Upper lobe of right lung (tissue), 1 donor: ENCODE measurements at places on chromosomes 5 and 9. TPM values are rescaled to one million over a fixed set of nuclear protein-coding genes. Genes with fewer than 3 reads are reported as not detected.
A peak's percentile ranks its signal among the peaks of the same experiment; 100 is the strongest.

Gene GPRIN1
- 1.4 TPM for total RNA-seq

Gene BTNL9
- total RNA-seq = 99.8 TPM

DNA sequence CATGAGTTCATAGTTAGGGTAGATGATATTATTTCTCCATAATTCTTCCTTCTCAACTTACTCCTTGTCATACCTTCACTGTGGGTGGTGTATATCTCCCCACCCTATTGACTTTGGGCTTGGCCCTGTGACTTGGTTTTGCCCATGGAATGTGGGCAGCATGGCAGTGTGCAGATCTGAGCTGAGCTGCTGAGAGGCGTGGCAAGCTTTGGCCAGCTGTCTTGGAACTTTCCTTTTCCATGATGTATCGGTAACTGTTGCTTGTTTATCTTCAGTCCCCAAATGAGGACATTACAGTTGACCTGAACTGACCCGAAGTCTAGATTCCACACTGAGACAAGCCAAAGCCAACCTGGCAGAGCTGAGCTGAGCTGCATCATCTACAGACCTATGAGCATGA is 70.4 kb downstream of the RALGPS1 start:
- no peak overlapping the region for H3K4me3 ChIP-seq
- no peak for DNase-seq
- H3K27me3 ChIP-seq = no peaks in the 10 kb centered on the region
- no peak overlapping the region for H3K27ac ChIP-seq

GRCh38 chr5:154898210-154898609 is 39.8 kb downstream of the CNOT8 start:
- peak overlapping the region; percentile 75 for H3K27ac ChIP-seq
- no peak for DNase-seq
- H3K36me3 ChIP-seq = peaks cover 83% of the 10 kb centered on the region
- H3K4me3 ChIP-seq = no peak overlapping the region

DNA sequence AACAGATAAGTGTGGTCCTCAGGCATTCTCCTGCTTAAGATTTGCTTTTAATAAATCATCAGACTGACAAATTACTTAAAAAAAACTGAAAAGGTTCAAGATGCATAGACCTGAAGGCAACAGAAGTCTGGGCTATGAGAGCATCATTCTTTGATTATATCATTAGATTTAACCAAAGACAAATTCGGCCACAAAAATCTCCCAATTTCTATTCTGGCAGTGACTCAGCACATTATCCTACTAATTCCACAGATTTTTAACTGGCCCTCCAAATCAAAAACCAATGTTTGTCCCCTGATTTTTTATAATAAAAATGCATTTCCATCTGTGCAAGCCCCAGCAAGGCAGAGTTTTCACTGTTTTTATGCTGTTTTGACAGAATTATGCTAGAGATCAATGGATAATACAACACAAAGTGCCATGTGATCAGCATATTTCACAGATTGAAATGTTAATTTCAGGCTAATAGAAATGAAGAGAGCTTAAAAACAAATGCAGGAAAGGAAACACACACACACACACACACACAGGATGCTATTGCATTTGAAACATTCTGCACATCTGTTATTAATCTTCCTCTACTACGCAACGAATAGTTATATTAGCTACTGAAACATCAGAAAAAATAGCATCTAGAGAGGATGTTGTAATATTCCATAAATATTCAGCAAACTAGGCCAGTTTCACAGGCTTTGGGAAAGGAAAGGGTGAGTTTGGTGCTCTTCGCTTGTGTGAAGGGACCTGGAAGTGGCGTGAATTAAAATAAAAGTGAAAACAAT is 177.6 kb upstream of the ST8SIA4 start:
- H3K4me3 ChIP-seq = no peak overlapping the region
- H3K27ac ChIP-seq = no peak overlapping the region
- H3K4me1 ChIP-seq = no peaks in the 10 kb centered on the region
- H3K27me3 ChIP-seq = no peaks in the 10 kb centered on the region

Gene DRD1
- total RNA-seq = 0.58 TPM

Gene ALDH1B1
- total RNA-seq = 13.7 TPM

DNA sequence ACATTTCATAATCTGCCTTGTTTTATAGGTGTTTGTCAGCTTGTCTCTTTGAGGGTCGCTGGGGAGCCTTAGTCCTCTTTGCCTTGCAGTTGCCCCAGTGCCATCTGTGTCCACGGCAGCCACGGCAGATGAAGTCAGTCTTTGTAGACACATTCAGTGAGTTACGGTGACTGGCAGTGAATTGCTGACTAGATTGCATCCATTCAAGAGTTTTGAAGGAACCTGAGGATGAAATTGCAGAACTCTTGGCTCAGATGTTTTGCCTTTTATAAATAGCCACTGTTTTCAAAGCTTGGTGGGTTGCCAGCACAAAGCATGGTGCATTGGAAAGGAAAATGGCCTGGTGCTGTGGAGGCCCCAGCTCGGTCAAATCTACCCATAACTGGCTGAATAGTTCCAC is 125.6 kb downstream of the TRIO start:
- H3K27ac ChIP-seq = no peak overlapping the region
- peaks cover 16% of the 10 kb centered on the region for H3K36me3 ChIP-seq
- no peak overlapping the region for H3K4me3 ChIP-seq
- no peaks in the 10 kb centered on the region for H3K27me3 ChIP-seq

Gene SNCAIP
- total RNA-seq = 4.0 TPM

GRCh38 chr5:127517110-127517479 is 345 bp upstream of the PRRC1 start:
- H3K4me3 ChIP-seq = peak overlapping the region; percentile 100
- peaks cover 13% of the 10 kb centered on the region for H3K4me1 ChIP-seq
- DNase-seq = no peak
- no peaks in the 10 kb centered on the region for H3K36me3 ChIP-seq

Gene PPP3R2
- total RNA-seq = not detected

GRCh38 chr9:4207881-4208615 is 91.8 kb downstream of the GLIS3 start:
- H3K36me3 ChIP-seq = no peaks in the 10 kb centered on the region
- H3K4me1 ChIP-seq = peaks cover 8% of the 10 kb centered on the region
- DNase-seq = no peak
- H3K27me3 ChIP-seq = no peaks in the 10 kb centered on the region
- H3K4me3 ChIP-seq = no peak overlapping the region

GRCh38 chr9:33165263-33166151 is 1.6 kb downstream of the B4GALT1 start:
- H3K36me3 ChIP-seq = no peaks in the 10 kb centered on the region
- H3K27me3 ChIP-seq = no peaks in the 10 kb centered on the region
- peak overlapping the region; percentile 93 for H3K4me3 ChIP-seq
- peaks cover 59% of the 10 kb centered on the region for H3K4me1 ChIP-seq
- peak overlapping the region; percentile 97 for H3K27ac ChIP-seq
- DNase-seq = no peak

DNA sequence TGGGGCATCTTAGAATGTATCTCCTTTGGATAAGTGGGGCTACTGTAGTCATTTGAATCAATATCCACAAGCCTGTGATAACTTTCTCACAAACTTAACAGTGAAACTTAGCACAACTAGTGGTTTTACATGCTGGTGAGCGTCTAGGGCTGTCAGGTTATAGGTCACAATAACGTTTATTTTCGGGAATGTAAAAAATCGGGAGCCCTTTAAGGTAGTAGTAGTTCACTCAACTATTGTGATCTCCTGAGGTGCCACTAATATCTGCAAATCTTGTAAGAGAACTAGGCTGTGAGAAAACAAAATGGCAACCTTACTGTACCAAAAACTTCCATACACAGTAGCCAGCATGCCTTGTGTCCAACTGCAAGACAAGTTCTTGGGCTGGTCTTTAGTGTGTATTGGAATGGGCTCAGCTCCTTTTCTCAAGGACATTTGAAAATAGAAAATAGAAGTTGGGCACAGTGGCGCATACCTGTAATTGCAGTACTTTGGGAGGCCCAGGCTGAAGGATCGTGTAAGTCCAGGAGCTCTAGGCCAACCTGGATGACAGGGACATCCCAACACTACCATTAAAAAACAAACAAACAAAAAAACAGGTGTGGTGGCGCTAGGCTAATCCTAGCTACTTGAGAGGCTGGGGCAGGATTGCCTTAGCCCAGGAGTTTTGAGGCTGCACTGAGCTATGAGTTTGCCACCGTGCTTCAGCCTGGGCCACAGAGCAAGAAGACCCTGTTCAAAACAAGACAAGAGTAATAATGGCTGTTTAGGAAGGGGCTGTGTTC is 5.2 kb upstream of the PKN3 start:
- no peaks in the 10 kb centered on the region for H3K27me3 ChIP-seq
- no peak overlapping the region for H3K27ac ChIP-seq
- DNase-seq = peak; percentile 10
- H3K4me1 ChIP-seq = peaks cover 7% of the 10 kb centered on the region
- H3K36me3 ChIP-seq = peaks cover 46% of the 10 kb centered on the region

DNA sequence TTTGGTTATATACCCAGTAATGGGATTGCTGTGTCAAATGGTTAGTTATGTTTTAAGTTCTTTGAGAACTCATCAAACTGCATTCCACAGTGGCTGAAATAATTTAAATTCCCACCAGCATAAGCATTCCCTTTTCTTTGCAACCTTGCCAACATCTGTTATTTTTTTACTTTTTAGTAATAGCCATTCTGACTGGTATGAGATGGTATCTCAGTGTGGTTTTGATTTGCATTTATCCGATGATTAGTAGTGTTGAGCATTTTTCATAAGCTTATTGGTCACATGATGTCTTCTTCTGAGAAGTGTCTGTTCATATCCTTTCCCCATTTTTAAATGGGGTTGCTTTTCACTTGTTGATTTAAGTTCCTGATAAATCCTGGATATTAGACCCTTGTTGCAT is 435.7 kb upstream of the RIOK2 start:
- DNase-seq = no peak
- no peak overlapping the region for H3K4me3 ChIP-seq
- H3K4me1 ChIP-seq = no peaks in the 10 kb centered on the region

Gene RETREG1
- 22.8 TPM for total RNA-seq

Gene CDH18
- total RNA-seq = not detected

GRCh38 chr9:71920456-71921189 is 9.2 kb downstream of the C9orf85 start:
- no peaks in the 10 kb centered on the region for H3K27me3 ChIP-seq
- DNase-seq = no peak
- H3K4me1 ChIP-seq = no peaks in the 10 kb centered on the region
- H3K4me3 ChIP-seq = no peak overlapping the region
- H3K27ac ChIP-seq = no peak overlapping the region

DNA sequence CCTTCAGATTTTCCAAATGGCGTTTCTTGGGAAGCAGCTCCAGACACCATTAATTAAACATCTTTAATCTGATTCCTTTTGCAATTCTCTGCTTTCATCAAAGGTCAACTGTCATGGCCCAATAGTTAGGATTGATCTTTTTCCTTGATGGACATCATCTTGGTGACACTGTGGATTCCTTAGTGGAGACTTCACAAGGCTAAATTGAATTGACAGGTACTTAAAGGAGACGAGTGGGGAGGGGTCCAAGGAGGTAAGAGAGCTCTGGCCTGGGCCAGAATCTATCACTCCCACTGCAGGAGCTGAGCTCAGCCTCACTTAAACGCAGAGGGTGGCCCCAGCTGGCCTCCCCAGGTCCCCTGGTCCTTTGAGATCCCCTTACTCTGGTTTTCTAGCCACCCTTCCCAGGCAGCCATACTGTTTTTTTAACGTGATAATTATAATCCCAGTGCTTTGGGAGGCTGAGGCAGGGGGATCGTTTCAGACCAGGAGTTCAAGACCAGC is 9.9 kb upstream of the HMCN2 start:
- peaks cover 8% of the 10 kb centered on the region for H3K27me3 ChIP-seq
- DNase-seq = no peak
- H3K4me3 ChIP-seq = no peak overlapping the region
- H3K4me1 ChIP-seq = no peaks in the 10 kb centered on the region
- no peaks in the 10 kb centered on the region for H3K36me3 ChIP-seq

Gene RASGRF2
- 5.4 TPM for total RNA-seq

GRCh38 chr5:67178085-67178484 is 18.5 kb downstream of the CD180 start:
- H3K36me3 ChIP-seq = no peaks in the 10 kb centered on the region
- no peak overlapping the region for H3K4me3 ChIP-seq
- no peak for DNase-seq
- peaks cover 13% of the 10 kb centered on the region for H3K4me1 ChIP-seq
- no peaks in the 10 kb centered on the region for H3K27me3 ChIP-seq

Gene PKN3
- 13.4 TPM for total RNA-seq

- H3K36me3 ChIP-seq = no peaks in the 10 kb centered on the region
- no peak for DNase-seq
- H3K4me3 ChIP-seq = no peak overlapping the region
- no peak overlapping the region for H3K27ac ChIP-seq
- H3K4me1 ChIP-seq = no peaks in the 10 kb centered on the region
Observed at GRCh38 chr5:177071666-177072385, 14.9 kb upstream of the FGFR4 start.

Gene HAVCR2
- 30.7 TPM for total RNA-seq

Gene EIF4E1B
- not detected for total RNA-seq

GRCh38 chr5:72133212-72133990 is 26.1 kb downstream of the MAP1B start:
- H3K4me1 ChIP-seq = no peaks in the 10 kb centered on the region
- H3K36me3 ChIP-seq = no peaks in the 10 kb centered on the region
- H3K4me3 ChIP-seq = no peak overlapping the region
- H3K27ac ChIP-seq = no peak overlapping the region

Gene MED7
- total RNA-seq = 10.4 TPM
